ENCODE measurements at places on chromosomes 16 and 17. TPM values are rescaled to one million over a fixed set of nuclear protein-coding genes. Genes with fewer than 3 reads are reported as not detected.

DNA sequence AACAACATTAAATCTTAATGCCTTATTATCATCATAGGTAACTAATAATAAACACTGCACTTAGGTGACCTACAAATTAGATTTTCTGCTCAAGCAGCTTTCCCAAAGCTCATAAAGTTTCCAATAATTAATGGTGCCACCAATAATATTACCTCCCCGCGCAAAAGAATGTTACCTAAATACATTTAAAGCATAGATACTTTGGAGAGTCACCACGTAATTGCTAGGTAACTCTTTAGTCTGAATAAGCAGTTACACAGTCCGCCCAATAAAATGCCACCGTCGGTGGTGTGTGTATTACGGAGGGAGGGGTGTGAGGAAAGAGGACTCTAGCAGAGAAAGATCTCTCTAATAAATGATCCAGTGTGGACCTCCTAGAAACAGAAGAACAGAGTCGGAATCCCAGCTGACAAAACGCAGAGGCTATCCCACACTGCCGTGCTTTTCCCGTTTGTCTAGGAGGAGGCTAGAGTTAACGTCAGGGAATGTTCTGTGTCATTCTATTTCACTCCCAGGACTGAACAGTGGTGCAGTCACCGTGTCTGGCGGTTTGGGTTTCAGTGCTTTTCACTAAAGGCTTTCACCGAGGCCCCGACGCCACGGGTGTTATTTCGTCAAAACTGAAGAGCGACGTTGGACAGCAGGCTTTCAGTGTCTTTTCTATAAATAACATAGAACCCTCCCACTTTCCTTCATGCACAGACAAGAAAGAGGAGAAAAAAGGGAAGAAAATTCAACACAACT is 630 bp downstream of the RNFT1 start:
- H3K4me1 ChIP-seq: peaks cover 18% of the 10 kb centered on the region
- H3K27ac ChIP-seq: peak overlapping the region; percentile 96
- H3K27me3 ChIP-seq: no peaks in the 10 kb centered on the region
- no peaks in the 10 kb centered on the region for H3K36me3 ChIP-seq

- H3K4me1 ChIP-seq: no peaks in the 10 kb centered on the region
- no peaks in the 10 kb centered on the region for H3K27me3 ChIP-seq
- no peak overlapping the region for H3K4me3 ChIP-seq
- no peak overlapping the region for H3K27ac ChIP-seq
- H3K36me3 ChIP-seq: no peaks in the 10 kb centered on the region
Measured at GRCh38 chr17:43349142-43349541, 49.7 kb upstream of the ARL4D start.

GRCh38 chr17:47810200-47810821 is 11.3 kb downstream of the OSBPL7 start:
- peaks cover 16% of the 10 kb centered on the region for H3K4me1 ChIP-seq
- no peak overlapping the region for H3K4me3 ChIP-seq
- H3K36me3 ChIP-seq: peaks cover 83% of the 10 kb centered on the region
- peak; percentile 75 for DNase-seq
- H3K27me3 ChIP-seq: no peaks in the 10 kb centered on the region

- peak overlapping the region; percentile 82 for H3K27ac ChIP-seq
- no peaks in the 10 kb centered on the region for H3K36me3 ChIP-seq
Measured at GRCh38 chr16:70430667-70431536, 8.0 kb downstream of the ST3GAL2 start.

- no peak overlapping the region for H3K27ac ChIP-seq
- H3K4me1 ChIP-seq: no peaks in the 10 kb centered on the region
- no peak for DNase-seq
- H3K36me3 ChIP-seq: no peaks in the 10 kb centered on the region
Measured at GRCh38 chr17:72193391-72194106, 72.7 kb downstream of the SOX9 start.

DNA sequence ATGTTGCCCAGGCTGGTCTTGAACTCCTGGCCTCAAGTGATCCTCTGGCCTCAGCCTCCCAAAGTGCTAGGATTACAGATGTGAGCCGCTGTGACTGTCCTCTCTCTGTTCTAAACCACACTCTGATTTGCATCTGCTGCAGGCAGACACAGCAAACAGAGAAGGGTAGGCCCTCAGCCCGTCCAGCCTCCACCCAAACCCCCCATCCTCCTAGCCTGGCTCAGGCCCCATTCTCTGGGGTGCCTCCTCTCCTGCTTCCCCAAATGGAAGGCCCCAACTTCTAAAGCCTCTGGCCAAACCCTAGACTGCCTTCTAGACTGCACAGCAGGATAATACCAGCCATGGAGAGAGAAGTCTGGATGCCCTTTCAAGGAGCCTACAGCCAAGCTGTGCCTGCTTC is 4.1 kb upstream of the GFAP start:
- no peaks in the 10 kb centered on the region for H3K4me1 ChIP-seq
- no peak overlapping the region for H3K4me3 ChIP-seq
- DNase-seq: peak; percentile 3

Gene TBC1D3C
- 0.38 TPM for total RNA-seq

DNA sequence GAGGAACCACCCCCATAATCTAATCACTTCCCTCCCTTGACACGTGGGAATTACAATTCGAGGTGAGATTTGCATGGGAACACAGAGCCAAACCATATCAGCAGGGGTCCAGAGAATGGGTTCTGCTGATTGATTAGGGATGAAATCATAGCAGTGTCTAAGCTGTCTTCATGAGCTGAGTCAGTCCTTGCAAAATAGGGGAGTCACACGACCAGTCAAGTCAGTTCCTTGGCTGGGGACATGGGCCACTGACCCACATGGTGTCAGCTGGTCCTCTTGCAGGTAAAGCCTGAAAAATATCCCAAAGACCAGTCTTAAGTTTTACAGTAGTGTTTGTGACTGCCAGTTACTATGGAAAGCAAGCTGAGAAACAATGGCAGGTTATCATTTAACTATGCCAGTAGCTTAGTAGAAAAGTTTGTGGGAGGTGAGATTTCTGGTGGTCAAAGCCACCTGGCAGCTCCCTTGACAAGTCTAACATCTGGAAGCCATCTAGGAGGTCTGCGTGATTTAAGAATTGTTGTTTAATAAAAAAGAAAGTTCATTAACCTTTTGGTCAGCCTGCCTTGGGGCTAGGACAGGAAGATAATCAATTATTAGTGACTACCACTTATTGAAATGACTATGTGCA is 15.7 kb upstream of the ATF7IP2 start:
- H3K27ac ChIP-seq: no peak overlapping the region
- no peak for DNase-seq
- H3K27me3 ChIP-seq: no peaks in the 10 kb centered on the region
- H3K4me1 ChIP-seq: no peaks in the 10 kb centered on the region

- H3K4me3 ChIP-seq: no peak overlapping the region
- no peaks in the 10 kb centered on the region for H3K36me3 ChIP-seq
- no peaks in the 10 kb centered on the region for H3K27me3 ChIP-seq
- H3K4me1 ChIP-seq: no peaks in the 10 kb centered on the region
- H3K27ac ChIP-seq: peak overlapping the region; percentile 53
- peak; percentile 53 for DNase-seq
Measured at GRCh38 chr17:40922239-40922638, 15.2 kb downstream of the KRT23 start.

Data from lower lobe of right lung (tissue), 2 donors.